NCI-H1048 (cell line): ENCODE measurements at places on chromosomes 7 and 10.

DNA sequence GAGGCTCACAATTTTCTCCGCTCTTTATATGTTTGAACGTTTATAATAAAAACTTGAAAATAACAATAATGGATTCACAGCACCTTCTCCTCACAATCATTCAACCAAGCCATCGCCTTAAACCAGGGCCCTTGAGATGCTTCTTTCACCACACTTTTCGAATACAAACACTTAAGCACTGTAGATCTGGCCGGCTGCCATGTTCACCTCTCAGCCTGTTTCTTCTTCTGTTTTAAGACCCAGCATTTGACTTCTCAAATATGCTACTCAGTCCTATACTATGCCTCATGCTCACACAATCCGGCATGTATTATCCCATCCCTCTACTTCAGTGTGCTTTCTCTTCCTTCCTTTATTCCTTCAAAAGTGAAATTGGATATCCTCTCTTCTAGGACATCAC lies 280.6 kb downstream of the TFEC start:
- DNase-seq, result no peak

DNA sequence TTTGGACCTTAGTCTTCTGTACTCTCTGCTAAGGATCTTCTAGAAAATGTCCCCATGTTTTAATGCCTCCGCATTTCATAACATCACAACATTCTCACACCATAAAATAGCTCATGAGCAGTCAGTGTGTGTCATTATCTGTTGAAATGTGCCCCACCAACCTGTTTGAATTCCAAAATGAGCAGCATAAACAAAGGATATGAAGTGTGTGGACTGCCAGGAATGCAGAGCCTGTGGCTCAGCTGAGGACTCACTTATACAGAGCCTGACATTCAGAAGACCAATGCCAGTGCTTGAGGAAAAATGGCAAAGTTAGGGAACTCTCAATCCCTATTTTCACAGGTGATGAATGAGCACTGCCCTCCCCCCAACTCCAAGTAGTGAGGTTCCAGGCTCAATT lies 621.4 kb downstream of the POM121L12 start:
- DNase-seq, result no peak

GRCh38 chr7:44674381-44674780 lies 68.0 kb downstream of the OGDH start:
- no peak for DNase-seq

DNA sequence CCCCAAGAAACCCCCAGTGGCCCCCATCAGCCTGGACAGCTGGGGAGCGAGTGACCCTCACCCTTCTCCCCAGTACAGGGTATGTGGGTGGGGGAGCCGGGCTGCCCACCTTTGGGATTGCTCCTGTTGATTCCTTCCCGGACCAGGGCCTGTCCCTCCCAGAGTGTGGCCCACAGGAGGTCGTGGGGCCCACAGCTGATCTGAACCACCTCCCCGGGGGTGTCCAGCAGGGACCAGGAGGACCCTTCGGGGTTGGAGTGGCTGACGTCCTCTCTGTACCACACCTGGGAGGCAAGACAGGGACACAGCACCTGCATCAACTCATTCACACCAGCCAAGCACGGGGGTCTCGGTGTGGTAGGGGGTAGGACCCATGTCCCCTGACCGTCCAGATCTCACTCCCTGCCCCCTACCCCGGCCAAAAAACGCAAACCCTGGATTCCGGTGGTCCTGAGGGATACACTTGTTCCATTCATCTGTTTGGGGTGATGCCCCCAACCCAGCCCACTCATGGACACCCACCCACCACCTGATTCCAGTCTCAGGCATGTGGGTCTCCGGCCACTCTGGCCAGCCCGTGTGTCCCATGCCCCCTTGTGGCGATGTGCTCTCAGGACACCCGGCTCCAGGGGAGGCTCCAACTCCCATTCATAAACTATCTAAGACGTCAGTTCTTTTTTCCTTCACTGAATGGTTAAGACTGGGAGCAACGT lies 10.9 kb downstream of the TECPR1 start:
- no peak for DNase-seq

GRCh38 chr10:110074298-110074697 lies 66.5 kb downstream of the ADD3 start:
- DNase-seq, result no peak

DNA sequence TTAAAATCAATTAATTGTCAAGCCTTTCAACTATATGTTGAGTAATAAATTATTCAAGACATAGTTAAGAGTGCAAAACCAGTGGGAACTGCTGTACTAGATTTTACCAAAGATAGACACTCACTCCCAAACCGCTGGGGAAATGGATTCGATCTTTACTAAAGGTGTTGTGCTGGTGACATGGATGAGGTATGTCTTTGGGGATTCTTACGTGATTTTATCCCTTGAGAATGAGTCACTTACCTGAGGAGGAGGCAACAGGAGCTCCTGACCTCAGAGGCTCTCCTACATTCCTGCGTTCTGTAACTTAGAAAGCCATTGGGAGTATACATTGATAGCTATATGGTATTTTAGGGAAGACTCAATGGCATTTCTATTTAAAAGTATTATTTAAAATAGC lies 165.5 kb downstream of the PKD1L1 start:
- DNase-seq, result no peak

GRCh38 chr7:94422136-94422535 lies 27.4 kb downstream of the COL1A2 start:
- DNase-seq, result no peak

DNA sequence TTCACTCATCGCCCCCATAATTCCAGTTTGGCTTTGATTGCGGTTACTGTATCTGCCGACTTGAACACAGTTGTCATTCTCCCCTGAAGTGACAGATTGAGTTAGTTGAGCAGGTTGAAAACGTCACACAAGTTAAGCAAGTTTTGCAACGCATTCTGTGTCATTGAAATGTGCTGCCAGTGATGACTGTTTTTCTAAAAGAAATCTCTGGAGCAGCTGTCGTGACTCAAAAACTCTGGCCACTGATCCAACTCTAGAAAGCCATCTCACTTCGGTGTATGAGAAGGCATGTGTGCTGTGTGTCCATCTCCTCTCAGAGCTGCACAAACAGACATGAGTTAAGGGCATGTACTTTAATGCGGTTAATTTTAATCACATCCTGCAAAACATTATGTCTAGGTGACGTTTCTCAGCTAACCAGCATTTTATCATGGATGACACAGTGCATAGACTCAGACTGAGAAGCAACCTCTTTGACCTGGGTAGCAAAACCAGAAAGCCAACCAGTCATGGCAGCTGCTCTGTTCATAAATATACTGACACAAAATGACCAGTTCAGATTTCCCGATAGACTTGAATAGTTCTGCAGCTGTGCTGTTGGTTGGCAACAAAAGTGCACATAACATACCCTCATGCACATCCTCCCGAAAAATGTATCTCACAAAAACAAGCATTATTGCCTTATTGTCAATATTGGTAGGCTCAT lies 69.3 kb downstream of the CSTF2T start:
- no peak for DNase-seq

DNA sequence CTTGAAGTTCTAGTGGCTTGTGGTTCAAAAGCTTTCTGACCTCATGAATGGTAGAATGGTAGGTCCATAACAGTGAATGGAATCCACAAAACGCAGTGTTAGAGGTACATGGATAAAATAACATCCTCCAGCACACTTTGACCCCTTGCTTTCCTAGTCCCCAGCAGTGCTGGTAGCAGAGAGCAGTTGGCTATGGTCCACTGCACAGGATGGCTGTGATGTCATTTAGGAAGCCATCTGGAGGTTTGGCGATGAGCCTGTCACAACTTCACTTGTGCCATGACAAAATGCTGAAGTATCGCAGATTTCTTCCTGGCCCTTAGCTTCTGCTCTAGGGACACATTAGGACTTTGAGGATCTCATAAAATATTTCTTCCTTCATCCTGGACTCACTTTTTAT lies 300.0 kb upstream of the FZD8 start:
- DNase-seq, result no peak

DNA sequence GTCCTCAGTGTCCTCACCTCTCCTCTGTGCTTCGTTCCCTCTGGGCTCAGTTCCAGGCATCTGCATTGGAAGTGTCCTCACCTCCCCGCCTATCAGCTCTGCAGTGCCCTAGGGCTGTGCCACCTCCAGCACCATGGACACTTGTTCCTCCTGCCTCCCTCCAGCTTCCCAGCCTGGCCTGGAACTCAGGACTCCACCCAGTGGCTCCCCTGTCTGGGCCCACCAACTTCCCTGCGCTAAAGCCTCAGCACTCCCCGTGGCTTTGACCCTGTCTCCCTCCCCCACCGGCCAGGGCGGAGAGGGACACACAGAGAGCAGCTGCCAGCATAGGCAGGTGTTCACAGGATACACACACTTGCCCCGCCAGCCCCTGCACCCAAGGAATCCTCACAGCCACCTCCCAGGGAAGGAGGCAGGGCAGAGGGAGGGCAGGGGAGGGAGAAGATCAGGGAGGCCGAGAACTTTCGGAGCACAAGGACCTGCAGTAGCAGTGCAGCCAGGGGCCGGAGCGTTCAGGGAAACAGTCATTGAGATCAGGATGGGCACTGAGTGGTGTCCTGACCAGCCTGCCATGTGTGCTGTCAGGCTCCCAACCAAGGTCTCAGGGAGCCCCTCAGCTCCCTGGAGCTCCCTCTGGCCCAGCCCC lies 31.3 kb downstream of the ANXA8 start:
- no peak for DNase-seq
